DMS79 treated with DMSO at 0.1 percent for 48 hours (cell line): ENCODE measurements at places on chromosomes 2 and 18.

- DNase-seq, result no peak
Measured at GRCh38 chr18:24761765-24762164, 301.3 kb downstream of the HRH4 start.

DNA sequence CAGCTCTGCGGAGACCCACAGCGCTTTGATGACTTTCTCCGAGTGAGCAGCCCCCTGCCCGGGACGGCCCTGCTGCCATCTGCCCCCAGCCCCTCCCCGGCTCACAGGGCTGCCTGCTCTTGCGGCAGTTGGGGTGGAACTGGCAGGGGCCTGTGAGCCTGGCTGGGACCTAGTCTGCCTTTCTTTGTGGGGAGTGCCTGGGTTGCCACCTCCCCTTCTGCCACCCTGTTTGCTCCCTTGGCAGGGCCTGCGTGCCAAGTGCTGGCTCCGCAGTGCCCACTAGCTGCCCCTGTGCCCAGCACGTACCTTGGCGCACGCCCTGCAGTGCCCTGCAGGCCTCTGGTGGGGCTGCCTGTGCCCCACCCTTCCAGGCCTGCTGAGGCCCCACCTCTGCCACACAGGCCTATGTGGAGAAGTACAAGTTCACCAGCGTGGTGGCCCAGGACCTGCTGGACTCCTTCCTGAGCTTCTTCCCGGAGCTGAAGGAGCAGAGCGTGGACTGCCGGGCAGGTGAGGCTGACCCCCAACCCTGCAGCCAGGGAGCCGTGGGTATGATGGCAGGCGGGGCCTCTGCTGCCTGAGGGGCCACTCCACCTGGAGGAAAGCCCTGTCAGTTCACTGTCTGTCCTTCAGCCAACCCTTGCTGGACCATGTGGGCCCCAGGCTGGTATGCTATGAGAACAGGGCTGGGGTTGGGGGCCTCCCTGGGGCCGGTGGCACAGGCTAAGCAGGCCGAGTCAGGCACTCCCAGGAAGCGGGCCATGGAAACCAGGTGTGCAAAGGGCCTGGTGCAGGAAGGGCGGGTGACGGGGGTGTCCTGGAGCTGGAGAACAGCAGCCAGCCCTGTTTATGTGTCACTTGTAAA is 7.0 kb downstream of the RNPEPL1 start:
- no peak for DNase-seq

DNA sequence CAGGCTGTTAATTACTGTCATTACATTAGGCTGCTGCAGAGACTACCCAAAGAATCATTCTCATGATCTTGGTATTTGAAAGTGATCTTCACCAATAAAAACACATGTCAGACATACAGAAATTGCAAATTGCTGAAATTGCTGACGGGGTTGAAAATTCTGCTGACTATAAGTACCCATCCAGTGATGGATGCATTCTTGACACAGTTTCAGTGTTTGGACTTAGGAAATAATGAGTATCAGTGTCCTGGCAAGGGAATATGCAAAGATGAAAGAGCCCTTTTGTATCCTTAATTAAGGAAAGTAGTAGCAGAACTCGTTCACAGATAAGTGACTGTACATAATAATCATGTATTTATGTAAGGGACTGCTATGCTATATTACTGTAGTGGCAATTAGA is 221.1 kb upstream of the ATP5MC3 start:
- no peak for DNase-seq

GRCh38 chr18:13191779-13192178 is 26.8 kb upstream of the LDLRAD4 start:
- no peak for DNase-seq

- DNase-seq, result no peak
Measured at GRCh38 chr2:10141736-10142639, 19.4 kb downstream of the RRM2 start.

GRCh38 chr18:13445241-13445897 is 226.8 kb downstream of the LDLRAD4 start:
- DNase-seq, result no peak

DNA sequence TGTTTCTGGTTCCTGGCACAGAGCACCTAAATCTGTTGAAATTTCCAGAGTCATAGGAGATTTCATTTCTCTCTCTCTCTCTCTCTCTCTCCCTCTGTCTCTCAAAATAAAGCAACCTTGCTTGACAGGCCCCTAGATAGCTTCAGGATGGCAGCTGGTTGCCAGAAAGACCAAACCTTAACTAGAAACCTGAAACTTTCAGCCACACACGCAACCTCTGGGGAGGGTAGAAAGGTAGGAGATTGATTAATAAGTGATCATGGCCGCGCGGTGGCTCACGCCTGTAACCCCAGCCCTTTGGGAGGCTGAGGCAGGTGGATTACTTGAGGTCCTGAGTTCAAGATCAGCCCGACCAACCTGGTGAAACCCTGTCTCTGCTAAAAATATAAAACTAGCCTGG is 1885.4 kb upstream of the CELF4 start:
- DNase-seq, result no peak

GRCh38 chr18:78977637-78978348 is 1.8 kb upstream of the SALL3 start:
- no peak for DNase-seq

GRCh38 chr2:189657867-189658266 is 3.4 kb upstream of the ASNSD1 start:
- DNase-seq, result no peak

- DNase-seq, result no peak
Measured at GRCh38 chr2:165193178-165193777, 10.6 kb downstream of the SCN3A start.

DNA sequence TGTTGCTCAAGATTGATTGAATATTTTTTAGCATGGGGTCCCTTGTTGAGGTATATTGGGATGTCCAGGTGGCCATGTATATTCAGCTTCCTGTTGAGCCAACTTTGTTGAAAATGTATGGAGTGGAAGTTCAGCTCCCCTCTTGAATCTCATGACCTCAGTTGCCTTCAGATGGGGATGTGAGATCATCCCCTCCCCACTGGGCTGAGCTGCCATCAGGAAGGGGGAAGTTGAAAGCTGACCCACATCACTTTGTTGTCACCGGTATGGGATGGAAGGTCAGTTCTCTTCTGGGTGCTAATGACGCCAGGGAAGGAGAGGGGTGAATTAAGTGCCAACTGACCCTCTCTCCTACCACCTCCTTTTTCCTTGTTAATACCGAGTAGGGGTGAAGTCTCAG is 33.9 kb downstream of the ACOXL start:
- no peak for DNase-seq

DNA sequence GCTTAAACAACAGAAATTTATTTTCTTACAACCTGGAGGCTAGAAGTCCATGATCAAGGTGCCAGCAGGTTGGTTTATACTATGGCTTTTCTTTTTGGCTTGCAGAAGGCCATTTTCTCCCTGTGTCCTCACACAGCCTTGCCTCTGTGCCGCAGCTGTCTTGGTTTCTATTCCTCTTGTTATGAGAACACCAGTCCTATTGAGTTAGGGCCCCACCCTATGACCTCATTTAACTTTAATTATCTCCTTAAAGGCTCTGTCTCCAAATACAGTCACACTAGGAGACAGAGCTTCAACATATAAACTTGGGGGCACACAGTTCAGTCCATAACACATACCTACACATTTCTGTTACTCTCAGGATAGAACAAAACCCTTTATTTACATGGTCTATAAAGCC is 17.3 kb upstream of the RHOB start:
- no peak for DNase-seq

- no peak for DNase-seq
Measured at GRCh38 chr2:317501-318424, 29.9 kb upstream of the ALKAL2 start.

- peak; percentile 48 for DNase-seq
Measured at GRCh38 chr2:29304399-29305060, 189.3 kb downstream of the CLIP4 start.

GRCh38 chr2:178589335-178589734 is 109.1 kb downstream of the PLEKHA3 start:
- no peak for DNase-seq

GRCh38 chr2:234528410-234529148 is 31.7 kb upstream of the ARL4C start:
- DNase-seq, result no peak

DNA sequence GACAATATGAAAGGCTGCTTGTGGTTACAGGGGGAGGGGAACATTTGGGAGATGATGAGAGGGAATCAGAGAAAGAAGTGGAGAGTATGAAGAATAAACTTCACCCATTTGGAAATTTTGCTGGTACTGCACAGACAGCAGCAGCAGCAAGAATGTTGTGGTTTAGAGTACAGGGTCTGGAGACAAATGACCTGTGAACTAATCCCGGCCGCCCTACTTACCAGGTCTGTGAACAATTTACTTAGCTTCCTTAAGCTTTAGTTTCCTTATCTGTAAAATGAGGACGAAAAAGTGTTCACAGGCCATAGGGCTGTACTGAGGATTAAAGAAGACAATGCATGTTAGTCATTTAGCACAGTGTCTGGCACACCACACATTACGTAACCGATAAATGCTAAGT is 685.4 kb upstream of the CELF4 start:
- DNase-seq, result no peak

DNA sequence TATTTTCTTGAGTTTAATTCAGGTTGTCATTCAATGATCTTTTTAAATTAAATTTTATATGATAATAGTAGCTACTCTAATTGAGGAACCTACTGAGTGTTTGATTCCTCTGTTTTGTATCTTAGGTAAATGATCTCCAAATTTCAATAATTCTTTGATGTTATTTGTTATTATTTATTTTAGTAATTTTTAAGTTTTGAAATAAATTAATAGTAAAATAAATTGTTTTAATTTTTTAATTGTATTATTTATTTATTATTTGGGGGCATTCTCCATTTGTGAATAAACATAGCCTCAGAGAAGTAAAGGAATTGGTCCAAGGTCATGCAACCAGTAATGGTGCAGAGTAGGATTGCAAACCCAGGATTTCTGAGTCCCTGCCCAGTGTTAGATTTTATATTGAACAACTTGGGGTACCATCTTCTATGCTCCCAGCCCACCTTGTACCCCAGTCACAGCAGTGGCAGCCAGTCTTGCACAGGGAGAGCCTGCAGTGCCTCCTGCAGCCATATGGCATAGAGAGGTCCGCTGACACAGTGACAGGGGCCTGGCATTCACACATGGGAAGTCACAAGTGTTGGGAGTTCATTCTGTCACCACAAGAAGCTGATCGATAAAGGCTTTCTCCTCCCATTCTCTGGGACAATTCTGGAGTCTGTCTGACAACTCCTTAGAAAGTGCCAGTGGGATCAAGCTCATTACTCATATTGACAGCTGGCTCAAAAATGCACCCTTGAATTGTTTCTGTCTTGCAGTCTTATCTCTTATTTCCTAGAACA is 110.0 kb upstream of the ETAA1 start:
- no peak for DNase-seq

DNA sequence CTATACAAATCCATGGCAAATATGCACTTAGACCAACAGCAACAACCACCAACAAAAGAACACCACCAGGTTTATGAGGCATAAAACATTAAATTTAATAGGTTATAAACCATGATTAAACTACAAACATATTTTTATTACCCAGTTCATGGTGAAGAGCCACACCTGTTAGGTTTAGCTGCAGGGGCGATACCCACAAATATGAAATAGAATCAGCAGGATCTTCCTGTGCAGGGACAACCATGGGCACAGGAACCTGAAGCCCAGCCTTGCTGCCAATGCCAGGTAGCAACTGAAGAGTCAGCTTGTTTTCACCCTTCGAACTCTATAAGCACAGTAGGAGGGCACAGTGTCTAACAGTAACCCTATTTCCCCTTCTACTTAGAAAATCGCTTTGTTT is 675.0 kb downstream of the SATB2 start:
- no peak for DNase-seq

DNA sequence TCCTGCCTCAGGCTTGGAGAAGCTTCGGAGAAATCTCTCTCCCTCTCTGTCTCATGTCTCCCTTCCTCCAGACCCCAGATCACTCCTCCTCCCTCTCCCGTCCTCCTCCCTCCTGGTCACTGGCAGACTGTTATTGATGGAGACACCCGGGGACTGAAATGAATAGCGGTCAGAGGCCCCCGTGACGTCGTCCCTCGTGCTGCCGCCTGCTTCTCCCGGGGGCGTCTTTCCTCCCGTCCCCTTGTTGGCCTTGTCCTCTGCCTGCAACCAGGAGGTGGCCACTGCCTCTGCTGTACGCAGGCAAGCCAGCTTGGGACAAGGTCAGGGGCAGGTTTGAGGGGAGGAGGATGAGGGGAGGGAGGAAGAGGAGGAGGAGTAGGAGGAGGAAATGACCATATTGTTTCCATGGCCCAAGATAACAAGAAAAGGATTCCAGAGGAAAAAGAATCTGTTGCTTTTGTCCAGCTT is 78.2 kb downstream of the CELF4 start:
- DNase-seq, result no peak

GRCh38 chr2:168744844-168745243 is 57.6 kb upstream of the NOSTRIN start:
- no peak for DNase-seq

- peak; percentile 31 for DNase-seq
Measured at GRCh38 chr2:88016960-88017779, 823 bp upstream of the RNU2-63P start.

GRCh38 chr2:1321321-1321720 is 91.9 kb upstream of the TPO start:
- DNase-seq, result no peak

GRCh38 chr2:159944874-159945273 is 117.5 kb downstream of the PLA2R1 start:
- no peak for DNase-seq

DNA sequence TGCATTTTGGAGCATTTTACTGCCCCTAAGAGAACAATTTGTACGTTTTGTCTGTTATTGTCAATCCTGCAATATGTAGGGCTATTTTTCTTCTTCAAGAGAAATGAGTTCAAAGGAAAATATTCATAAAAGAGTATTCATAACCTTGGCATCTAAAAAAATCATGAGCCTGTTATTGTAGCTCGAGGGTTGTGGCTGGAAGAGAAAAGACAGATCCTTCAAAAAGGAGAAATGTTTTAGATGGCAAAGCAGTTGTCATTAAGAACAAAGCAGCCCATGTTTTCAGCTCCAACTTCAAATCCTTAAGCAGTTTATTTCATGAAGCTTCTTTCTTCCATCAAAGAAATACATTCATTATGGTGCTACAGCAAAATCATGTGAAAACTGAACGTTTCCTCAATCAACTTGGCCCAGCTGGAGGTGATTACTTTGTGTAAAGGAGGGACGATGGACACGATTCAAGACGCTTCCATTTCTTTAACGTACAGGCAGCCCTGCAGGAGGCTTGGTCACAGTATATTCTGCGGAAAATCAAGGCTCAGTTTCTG is 31.4 kb downstream of the QPCT start:
- DNase-seq, result no peak

GRCh38 chr18:5879479-5879882 is 15.8 kb downstream of the TMEM200C start:
- DNase-seq, result peak; percentile 81

GRCh38 chr2:132949108-132949507 is 279.1 kb upstream of the LYPD1 start:
- DNase-seq, result no peak

DNA sequence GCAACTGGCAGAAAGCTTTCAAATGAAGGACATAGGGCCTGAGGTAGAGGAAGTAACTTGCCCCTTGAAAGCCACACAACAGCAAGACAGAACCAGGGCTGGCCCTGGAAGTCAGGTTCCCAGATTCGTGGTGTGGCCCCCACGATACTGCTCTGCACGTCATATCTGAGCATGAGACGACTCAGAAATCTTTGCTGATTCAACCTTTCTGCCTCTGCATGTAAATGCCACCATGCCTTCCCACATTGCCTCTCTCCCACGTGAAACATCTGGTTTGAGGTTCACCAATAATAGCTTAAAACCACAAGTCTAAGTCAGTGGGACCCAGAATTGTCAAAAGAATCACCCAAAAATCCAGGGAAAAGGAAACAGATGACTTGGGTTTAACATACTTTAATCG is 214.0 kb upstream of the TRIB2 start:
- DNase-seq, result no peak

- DNase-seq, result no peak
Measured at GRCh38 chr18:394262-394986, 106.1 kb downstream of the COLEC12 start.
